ENCODE measurements at places on chromosomes 5 and 9. TPM values are rescaled to one million over a fixed set of nuclear protein-coding genes. Genes with fewer than 3 reads are reported as not detected.

Gene KIF4B
- polyA plus RNA-seq = 0.18 TPM

Gene MORN5
- 2.3 TPM for polyA plus RNA-seq

Gene PCDHGA4
- 2.4 TPM for polyA plus RNA-seq

DNA sequence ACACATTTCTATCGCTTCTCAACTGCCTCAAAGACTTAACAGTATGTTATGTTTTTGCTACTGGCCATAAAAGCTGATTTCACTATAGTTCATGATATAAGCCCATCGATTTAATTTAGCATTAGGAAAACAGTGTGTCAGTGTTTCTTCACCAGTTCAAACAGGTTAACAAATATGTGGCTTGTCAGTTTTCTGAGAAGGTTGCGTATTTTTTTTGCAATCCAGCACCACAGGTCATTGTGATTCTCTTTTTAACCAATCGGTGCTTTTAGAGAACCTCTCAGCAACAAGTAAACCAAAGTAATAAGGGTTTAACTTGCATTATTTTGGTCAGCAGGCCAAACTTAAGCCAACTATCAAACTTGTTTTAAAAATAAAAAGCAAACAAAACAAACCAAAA is 409.6 kb downstream of the NFIB start:
- no peak for DNase-seq

DNA sequence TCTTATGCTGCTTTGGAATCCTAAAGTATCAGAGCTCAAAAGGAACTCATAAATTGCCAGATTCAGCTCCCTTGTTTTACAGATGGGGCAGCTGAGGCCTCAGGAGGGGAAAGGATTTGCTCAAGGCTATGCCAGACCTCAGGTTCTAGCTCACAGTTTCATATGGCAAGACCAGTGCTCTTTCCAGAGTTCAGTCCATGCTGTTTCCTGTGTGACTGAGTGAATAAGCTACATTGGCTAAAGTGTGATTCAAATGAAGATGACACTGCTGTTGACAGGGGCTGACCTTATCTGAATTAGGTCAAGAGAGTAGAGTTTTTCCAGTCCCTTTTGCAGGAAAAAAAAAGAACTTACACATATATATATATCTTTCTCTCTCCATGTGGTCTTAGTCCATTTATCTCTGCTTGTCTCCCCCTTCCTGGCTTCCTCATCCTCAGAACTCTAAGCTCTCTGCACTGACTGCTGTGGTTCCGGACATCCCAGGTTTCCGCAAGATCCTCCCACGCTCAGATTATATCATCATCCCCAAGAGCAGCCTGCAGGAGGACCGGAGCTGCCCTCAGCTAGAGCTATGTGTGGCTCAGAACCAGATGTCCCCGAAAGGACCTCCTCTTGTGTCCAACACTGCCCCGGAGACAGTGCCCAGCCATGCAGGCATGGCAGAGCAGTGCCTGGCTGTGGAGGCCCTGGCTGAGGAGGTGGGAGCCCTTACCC is 9.3 kb downstream of the HMGXB3 start:
- no peak for DNase-seq

- no peak for DNase-seq
Observed at GRCh38 chr5:14760548-14761002, 96.1 kb downstream of the OTULIN start.

DNA sequence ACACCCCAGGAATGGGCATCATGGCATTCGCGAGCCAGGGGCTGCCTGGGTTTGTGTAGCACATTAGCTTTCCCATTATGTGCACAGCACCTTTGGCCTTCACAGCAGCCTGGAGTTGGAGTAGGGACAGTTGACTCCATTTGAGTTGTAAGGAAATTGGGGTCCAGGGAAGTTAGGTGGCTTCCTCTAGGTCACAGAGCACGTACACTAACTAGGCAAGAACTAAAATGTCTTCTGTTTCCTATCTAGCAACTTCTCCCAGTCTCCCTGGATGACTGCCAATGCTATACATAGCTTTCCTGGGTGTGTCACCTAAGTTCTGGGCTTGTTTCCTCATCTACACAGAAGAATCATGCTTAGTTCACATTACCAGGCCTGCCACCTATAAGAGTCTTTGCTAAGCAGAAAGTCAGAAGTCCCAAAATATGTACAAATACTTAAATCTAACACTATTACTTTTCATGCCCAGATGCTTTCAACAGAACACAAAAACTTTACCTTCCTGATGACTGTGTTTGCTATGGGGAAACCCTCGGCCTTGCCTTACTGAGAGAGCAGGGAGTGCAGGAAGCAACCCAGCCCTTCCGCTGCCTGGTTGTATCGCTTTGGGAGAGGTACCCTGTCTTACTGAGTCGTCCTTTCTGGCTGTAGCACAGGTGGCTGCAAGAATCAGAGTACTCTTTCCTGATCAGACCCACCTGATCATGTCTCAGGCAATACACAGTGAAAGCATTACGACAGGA is 12.0 kb downstream of the MACROH2A1 start:
- DNase-seq = no peak

DNA sequence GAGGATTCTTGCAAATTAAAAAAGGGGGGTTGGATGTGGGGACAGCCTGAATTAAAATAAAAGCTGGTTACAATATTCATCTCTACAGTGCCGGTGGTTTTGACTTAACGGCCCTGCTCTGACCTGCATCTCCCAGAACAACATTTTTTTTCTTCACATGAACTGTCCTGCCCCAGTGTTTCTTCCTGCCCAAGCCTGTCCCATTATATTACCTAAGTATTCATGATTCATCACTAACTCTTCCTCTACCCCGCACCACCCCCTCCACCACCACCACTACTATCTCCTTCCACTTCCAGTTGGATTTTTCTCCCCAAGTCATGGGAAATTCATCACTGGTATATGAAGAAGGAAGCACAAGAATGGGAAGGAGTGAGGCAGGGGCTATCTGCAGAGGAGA is 90.1 kb downstream of the ZFAND5 start:
- no peak for DNase-seq

DNA sequence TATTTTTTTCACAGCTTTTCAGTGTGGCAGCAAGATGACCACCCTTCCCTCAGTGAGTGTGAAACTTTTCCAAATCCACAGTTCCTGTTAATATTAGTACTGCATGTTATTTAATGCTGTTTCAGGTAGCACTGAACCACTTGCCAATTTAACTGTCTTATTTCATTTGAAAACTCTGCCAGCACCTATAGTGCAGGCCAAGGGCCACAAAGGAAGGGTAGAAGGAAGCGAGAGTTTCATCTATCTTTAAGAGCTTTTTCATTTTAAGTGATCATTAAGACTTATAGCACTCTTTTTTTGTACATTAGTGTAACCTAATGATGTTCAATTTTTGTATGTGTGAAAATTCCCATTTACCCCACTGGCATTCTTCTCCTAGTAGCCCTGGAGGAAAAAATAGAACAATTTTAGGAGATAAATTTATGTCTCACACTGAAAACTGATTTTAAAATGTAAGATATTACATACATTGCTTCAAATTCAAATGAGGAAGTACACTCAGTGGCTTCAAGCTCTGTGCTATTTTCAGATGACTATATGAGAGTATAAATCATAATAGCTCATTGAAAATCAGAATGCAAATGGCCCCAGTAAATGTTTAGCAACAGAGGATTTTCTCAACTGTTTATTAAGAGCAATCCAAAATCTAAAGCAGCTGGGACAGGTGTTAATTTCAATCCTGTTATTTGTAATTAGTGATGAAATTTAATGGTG is 820.5 kb downstream of the PTPRD start:
- DNase-seq = no peak

GRCh38 chr5:143350751-143351602 is 52.5 kb downstream of the NR3C1 start:
- no peak for DNase-seq

Gene IDNK
- polyA plus RNA-seq = 10.4 TPM

All from left renal cortex interstitium (tissue), 4 donors.